Melanocyte of skin (primary cell): ENCODE measurements at places on chromosomes 1 and 21. TPM values are rescaled to one million over a fixed set of nuclear protein-coding genes. Genes with fewer than 3 reads are reported as not detected.

Gene FAM3B
- not detected in 2 replicates for total RNA-seq

Gene WNT4
- total RNA-seq: not detected in 2 replicates

Gene GPR157
- total RNA-seq: 4.1 and 5.8 TPM in 2 replicates

Gene ANKRD34A
- 0.15 and 0.67 TPM in 2 replicates for total RNA-seq

Gene TAS1R1
- not detected in 2 replicates for total RNA-seq

Gene DYNLT5
- total RNA-seq: 2.0 and 2.9 TPM in 2 replicates
